SW 1271 (cell line): ENCODE measurements at places on chromosomes 11 and 22.

DNA sequence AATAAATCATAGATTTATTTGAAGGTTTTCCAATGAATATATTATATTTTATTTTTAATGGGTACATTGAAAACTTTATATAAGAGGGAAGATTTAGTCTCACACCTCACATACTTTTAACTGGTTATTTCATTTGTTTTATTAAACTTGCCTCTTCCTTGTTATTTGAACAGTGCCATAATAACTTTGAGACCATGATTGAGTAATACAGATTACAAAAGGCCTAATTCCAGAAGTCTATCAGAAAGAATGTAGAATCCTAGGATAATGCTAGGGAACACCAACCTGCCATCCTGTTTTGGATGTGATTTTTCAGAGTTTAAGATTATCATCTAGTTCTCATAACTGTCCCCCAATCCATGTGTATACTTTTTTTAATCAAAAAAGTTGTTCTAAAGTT lies 102.7 kb upstream of the BIRC3 start:
- no peak for DNase-seq

GRCh38 chr11:35237860-35238715 lies 99.1 kb downstream of the CD44 start:
- DNase-seq, result peak; percentile 35

DNA sequence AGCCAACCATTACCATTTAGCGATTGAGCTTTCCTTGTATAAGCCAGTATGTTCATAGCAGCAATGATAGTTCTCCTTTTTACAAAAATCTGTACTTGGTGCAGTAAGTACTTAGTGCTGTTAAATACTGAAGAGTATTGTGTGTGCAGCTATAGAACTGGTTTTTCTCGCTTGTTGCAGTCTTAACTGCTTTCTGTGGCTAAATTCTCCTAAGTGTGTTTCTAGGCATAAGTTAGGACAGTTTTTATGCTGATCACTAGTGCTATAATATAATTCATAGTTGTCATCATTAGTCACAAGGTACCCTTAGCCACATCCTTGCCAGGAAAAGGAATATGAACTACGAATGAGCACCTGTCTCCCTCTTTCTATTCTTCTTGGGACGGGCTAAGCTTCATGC lies 107.7 kb downstream of the GRAMD1B start:
- no peak for DNase-seq

DNA sequence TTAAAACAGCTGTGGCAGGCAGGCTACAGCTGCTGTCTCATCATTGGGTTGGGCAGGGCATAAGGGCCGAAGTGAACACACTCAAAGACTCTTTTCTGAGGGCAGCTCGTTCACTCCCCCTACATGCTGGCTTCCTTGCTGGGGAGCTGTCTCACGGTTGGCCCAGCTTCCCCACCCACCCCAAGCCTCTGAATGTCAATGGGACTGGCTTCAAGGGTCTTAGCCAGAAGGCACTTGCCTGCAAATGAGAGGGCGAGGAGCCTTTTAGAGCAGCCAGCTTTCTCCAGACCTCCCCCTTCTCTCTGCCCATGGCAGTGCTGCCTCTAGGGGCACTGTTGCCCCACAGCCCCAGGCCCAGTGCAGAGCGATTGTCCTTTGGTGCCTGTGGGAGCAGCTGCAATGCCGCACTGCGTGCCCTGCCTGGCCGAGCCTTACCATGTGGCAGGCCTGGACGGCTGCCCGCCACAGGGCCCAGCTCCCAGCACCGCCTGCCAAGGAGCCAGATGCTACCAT lies 94.7 kb upstream of the RASSF10 start:
- DNase-seq, result no peak

- DNase-seq, result peak; percentile 26
Measured at GRCh38 chr11:18650859-18651557, 16.9 kb upstream of the SPTY2D1 start.

GRCh38 chr11:121383716-121384115 lies 68.4 kb upstream of the SORL1 start:
- no peak for DNase-seq

DNA sequence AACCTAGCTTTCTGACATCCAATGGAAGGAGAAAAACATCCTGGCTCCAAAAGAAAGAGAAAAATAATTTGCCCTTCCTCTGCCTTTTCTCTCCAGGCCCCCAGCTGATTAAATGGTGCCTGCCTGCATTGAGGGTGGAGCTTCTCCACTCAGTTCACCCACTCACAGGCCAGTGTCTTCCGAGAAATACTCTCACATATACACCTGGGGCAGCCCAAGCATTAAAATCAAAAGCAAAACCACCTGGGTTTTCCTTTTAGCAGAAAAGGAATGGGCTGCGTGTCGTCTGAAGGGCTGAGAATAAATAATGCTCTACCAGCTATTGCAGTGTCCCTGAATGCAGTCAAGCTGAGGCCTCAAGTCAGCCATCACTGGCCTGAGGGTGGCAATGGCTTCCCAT lies 1143.8 kb upstream of the TENM4 start:
- no peak for DNase-seq

DNA sequence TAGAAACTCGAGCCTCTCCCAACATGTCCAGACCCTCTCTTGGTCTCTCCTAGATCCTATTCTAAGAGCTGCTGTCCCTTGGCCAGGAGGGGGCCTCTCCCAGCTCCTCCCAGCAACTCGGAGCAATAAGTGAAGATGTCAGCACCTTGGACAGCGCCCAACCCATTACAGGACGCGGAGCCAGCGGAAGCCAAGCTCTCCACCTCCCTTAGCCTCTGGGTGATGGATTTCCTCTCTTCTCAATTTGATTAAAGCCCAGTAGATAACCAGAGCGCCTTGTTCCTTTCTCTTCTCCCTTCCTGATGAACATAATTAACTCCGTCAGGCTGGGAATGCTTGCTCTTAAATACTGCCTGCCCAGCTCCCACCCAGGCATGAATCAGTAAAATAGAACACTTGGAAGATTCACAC lies 26.2 kb upstream of the TPBGL start:
- DNase-seq, result peak; percentile 31

GRCh38 chr11:114379394-114380069 lies 20.8 kb downstream of the C11orf71 start:
- no peak for DNase-seq

DNA sequence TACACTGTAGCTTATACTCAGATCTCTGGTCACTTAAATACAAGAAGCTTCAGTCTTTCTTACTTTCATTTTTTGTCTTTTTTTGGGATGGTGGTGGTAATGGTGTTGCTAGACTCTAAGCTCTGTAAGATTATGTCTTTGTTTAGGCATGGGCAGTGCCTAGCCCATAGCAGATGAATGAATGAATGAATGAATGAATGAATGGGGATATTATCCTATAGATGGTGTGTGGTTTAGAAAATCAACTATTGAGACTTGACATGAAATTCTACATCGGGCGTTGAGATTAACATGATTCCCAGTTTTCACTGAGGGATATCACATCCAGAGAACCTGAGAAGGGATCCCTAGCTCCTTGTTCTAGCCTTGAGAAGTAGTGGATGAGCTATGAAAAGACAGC lies 9.8 kb upstream of the CKAP5 start:
- no peak for DNase-seq

- DNase-seq, result no peak
Measured at GRCh38 chr11:126436209-126436755, 80.8 kb downstream of the ST3GAL4 start.

DNA sequence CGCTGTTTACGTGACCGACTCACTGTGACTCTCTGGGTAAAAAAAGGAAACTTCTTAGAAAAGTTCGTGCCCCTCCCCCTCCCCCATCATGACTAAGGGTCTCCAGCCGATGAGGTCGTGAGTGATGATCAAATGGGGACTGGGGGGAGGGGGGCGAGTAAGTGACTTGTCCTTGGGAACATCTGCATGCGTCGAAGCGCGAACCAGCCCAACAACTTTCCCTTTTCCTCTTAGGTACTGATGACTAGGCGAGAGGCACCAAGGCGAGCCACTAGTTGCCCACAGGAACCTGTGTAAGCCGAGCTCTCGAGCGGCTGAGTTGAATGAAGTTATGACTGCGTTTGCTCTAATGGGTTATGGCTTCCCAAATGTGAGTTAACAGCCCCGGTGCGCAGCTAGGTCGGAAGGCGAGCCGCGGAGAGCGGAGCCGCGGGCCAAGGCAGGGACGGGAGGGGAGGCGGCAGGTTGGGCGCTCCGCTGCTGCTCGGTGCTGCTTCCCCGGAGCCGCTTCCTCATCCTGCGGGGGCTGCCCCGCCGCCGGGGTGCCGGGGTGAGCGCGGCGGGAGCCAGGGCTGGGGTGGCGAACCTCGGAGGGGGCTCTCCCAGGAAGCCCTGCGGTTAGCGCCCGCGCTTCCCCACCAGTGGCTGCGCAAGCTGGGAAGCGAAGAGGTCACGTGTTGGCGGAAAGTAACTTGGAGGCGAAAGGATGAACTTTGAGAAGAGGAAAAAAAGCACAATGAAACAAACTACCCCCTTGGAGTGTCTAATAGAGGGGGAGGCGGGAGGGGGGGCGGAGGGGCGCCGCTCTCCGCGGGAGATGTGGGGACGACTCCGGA lies 22.1 kb upstream of the BDNF start:
- no peak for DNase-seq
